ENCODE measurements at places on chromosomes 7 and 10. TPM values are rescaled to one million over a fixed set of nuclear protein-coding genes. Genes with fewer than 3 reads are reported as not detected.

DNA sequence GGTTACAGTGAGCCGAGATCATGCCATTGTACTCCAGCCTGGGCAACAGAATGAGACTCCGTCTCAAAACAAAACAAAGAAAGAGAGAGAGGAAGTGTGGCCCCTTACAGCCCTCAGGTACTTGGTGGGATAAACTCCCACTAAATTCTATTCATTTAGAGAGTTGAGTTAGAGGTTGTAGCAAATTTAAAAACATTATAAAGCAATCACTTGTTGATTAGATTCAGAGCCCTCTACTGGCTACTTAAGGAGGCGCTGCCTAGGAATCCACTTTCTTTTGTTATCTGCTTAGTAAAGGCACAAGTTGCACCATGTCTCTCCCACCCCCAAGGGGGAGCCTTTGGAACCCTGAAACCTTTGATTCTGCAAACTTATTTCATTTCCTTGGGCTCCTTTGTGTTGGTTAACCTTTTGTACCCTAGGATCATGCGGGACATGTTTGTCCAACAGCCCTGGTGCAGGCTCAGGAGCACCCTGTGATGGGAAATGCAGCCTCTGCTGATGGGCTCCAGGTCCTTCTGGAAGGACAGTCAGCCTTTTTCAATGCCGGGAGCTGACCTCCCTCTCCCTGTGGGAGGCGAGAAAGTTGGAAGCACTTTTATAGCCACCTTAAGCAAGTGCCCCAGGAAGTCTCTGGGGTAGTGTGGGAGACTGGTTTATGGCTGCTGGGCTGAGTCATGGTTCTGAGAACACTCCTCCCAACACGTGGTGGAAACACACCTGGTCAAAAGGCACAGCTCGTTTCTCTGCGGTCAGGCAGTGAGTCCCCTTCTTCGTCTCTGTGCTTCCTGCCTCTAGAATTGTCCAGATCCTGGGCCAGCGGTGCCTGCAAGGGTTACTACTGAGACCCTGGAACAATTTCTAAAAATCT, 2.3 kb downstream of the HKDC1 start:
- H3K4me1 ChIP-seq: peaks cover 21% of the 10 kb centered on the region
- H3K27ac ChIP-seq: peak overlapping the region; percentile 49
- no peak overlapping the region for H3K4me3 ChIP-seq
- no peaks in the 10 kb centered on the region for H3K27me3 ChIP-seq
- DNase-seq: no peak

DNA sequence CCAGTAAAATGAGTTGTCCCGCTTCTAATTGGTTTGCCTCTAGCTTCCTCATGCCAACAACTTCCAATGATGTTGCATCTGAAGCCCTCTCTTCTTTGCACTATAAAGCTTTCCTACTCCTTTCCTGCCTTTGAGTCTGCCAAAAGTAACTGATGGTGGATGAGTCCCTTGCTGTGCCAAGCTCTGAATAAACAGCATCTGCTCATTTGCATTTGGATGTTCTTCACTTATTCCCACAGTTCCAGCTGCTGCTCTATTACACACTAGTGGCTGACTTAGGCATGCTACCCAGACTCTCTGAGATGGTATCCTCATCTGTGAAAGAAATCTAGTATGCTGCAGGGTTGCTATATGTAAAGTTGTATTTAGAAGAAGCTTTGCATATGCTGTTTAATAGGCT, 24.9 kb downstream of the SFR1 start:
- H3K27me3 ChIP-seq: no peaks in the 10 kb centered on the region
- H3K4me3 ChIP-seq: no peak overlapping the region
- DNase-seq: no peak

DNA sequence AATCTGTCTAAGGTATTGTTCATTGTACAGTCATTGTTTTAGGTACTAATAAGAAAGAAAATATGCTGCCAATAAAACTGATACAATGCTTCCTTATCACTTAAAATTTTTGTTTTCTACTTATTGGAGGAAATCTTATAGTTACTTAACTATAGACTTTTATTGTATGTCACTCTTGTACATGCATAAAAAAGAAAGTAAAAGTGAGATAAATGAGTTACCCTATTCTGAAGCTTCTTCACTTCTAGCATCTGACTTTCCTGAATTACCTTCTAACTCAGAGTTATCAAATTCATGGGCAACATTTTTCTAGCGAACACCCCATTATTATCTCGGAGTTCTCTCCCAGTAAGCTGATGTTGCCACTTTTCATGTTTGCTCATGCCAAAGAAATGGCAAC, 504.9 kb downstream of the SH2D4B start:
- H3K27me3 ChIP-seq: no peaks in the 10 kb centered on the region
- no peaks in the 10 kb centered on the region for H3K36me3 ChIP-seq
- H3K27ac ChIP-seq: no peak overlapping the region

The SFRP5 gene
- 3.0 TPM for total RNA-seq

DNA sequence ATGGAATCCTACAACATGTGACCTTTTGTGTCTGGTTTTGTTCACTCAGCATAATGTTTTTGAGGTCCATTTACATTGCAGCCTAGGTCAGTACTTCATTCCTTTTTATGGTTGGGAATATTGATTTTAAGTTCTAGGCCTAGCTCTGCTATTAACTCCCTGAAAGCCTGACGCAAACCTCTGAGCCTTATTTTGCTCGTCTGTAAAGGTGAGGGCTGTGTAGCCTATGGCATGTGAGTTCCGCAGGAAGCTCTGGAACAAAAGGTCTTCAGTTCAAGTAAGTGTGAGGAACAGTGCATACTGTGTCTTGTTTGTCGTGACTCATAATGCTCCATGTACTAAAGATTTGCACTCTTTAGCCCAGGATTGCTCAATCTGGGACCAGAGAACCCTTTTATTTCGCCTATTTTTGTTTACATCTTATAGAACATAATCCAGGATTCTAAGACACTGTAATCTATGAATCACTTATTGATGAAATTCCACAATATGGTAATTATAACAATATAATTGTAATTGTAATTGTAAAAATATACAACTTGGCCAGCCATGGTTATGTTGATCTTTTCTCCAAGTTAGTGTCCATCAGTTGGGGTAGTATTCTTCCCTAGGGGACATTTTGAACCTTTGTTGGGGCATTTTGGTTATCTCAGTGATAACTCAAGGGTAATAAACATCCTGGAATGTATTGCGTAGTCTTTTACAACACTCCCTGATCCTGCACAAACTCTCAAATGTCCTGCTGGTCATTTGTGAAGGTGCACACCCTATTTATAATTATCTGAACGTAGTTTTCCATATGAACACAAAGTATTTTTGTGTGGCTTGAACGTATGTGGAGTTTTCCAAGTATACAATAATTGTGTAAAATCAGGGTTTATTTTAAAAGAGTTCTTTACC, 184.7 kb downstream of the VTI1A start:
- H3K4me1 ChIP-seq: no peaks in the 10 kb centered on the region
- H3K4me3 ChIP-seq: no peak overlapping the region
- DNase-seq: no peak
- no peak overlapping the region for H3K27ac ChIP-seq
- H3K36me3 ChIP-seq: no peaks in the 10 kb centered on the region

- no peaks in the 10 kb centered on the region for H3K4me1 ChIP-seq
- no peaks in the 10 kb centered on the region for H3K36me3 ChIP-seq
- no peaks in the 10 kb centered on the region for H3K27me3 ChIP-seq
- no peak for DNase-seq
- H3K4me3 ChIP-seq: no peak overlapping the region
Measured at GRCh38 chr7:11319491-11320274, 346.0 kb downstream of the PHF14 start.

The SAMD9L gene
- total RNA-seq: 46.5 TPM

The VSTM4 gene
- 19.5 TPM for total RNA-seq

The PNLIP gene
- not detected for total RNA-seq

The INA gene
- total RNA-seq: not detected

- no peaks in the 10 kb centered on the region for H3K27me3 ChIP-seq
- DNase-seq: no peak
- peaks cover 25% of the 10 kb centered on the region for H3K4me1 ChIP-seq
Measured at GRCh38 chr7:54812756-54813322, 53.8 kb upstream of the SEC61G start.

DNA sequence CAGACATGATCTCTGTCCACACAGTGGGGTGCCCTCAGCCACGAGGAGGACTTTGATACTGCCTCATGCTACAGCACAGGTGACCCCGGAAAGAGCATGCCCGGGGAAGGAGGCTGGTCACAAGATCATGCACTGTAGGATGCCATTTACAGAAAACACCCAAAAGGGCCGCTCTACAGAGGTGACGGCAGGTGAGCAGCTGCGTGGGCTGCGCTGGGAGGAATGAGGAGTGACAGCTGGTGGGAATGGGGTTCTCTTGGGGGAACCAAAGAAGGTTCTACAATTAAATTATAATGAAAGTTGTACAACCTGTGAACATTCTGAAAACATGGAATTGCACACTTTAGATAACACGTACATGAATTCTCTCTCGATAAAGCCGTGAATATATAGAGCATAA, 12.0 kb downstream of the INTS1 start:
- no peak overlapping the region for H3K4me3 ChIP-seq
- no peaks in the 10 kb centered on the region for H3K27me3 ChIP-seq
- H3K36me3 ChIP-seq: peaks cover 85% of the 10 kb centered on the region
- H3K4me1 ChIP-seq: no peaks in the 10 kb centered on the region
- H3K27ac ChIP-seq: no peak overlapping the region

DNA sequence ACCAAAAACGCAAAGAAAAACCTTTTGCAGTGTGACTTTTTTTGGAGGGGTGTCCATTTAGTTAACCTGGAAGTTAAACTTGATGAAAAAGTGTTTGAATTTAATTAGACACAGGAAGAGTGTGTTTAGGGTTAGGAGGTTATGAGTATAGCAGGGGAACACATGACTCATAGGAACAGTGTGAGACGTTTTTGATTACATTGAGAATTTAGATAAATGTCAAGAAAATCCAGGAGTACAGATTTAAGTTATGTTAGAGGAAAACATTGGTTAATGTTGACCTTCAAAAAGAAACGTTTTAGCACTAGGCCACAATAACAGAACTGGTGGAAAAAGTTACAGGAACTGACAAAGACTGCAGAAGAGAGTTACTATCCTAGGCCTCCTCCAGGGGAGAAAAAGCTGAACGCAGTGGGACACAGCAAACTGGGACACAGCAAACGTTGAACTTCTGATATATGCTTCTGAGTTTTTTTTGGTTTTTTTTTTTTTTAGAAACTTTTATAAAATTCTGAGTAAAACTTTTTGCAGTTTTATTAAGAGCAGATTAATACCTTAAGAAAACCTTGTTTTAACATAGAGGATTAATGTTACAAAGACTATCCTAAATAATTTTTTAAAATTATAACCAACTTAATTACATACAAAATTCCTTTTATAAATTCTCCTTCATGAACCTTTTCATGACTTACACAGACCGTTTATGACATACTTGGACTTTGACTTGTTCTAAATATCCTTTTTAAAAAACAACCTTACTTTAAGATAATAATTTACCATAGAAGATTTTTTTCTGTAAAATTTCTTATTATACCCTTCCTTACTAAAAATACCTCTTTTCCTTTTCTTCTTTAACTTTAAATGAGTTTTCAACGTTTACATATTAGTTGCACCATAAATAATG, 22.2 kb downstream of the LANCL2 start:
- no peak overlapping the region for H3K4me3 ChIP-seq
- H3K36me3 ChIP-seq: peaks cover 8% of the 10 kb centered on the region
- H3K27me3 ChIP-seq: no peaks in the 10 kb centered on the region
- DNase-seq: no peak
- no peaks in the 10 kb centered on the region for H3K4me1 ChIP-seq

The PTPRZ1 gene
- 3.6 TPM for total RNA-seq

DNA sequence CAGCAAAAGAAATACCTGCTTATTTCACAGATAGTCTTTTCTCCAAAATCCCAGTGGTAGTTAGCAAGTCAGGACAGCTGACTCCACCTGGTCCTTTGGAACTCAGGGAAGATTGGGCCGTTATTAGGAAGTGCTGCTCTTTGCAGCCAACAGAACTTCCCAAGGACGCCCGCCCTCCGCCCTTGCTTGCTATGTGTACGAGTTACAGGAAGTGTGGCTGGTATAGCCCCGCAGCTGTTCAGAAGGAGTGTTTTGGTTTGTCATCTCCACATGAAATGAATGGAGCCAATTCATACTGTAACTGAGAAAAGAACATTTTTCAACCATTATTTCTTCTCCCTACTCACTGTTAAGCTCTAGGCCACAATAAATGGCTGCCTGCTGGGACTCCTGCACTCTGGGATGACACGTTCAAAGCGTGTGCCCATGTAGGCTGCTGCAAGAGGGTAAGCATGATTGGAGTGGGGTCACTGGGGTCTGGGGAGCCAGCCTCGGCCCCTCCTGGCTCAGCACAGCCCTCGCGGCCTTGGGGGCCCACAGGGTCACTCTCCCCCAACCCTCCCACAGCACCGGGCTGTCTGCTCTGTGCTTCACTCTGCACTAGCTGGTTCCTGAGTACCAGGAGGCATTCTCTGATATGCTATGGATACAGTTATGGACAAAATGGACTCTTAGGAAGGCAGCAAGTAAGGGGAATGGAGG, 244.0 kb downstream of the EBF3 start:
- H3K36me3 ChIP-seq: no peaks in the 10 kb centered on the region
- no peak for DNase-seq
- H3K4me1 ChIP-seq: no peaks in the 10 kb centered on the region
- H3K27ac ChIP-seq: no peak overlapping the region
- H3K27me3 ChIP-seq: no peaks in the 10 kb centered on the region

GRCh38 chr7:34165927-34166550, 260.7 kb downstream of the BMPER start:
- H3K4me1 ChIP-seq: no peaks in the 10 kb centered on the region
- no peak overlapping the region for H3K27ac ChIP-seq
- no peaks in the 10 kb centered on the region for H3K36me3 ChIP-seq
- H3K27me3 ChIP-seq: no peaks in the 10 kb centered on the region
- no peak overlapping the region for H3K4me3 ChIP-seq

The PRXL2A gene
- total RNA-seq: 52.9 TPM

GRCh38 chr10:12435348-12435747, 86.0 kb downstream of the CAMK1D start:
- H3K27me3 ChIP-seq: no peaks in the 10 kb centered on the region
- no peaks in the 10 kb centered on the region for H3K4me1 ChIP-seq
- H3K27ac ChIP-seq: no peak overlapping the region
- no peaks in the 10 kb centered on the region for H3K36me3 ChIP-seq
- DNase-seq: no peak

DNA sequence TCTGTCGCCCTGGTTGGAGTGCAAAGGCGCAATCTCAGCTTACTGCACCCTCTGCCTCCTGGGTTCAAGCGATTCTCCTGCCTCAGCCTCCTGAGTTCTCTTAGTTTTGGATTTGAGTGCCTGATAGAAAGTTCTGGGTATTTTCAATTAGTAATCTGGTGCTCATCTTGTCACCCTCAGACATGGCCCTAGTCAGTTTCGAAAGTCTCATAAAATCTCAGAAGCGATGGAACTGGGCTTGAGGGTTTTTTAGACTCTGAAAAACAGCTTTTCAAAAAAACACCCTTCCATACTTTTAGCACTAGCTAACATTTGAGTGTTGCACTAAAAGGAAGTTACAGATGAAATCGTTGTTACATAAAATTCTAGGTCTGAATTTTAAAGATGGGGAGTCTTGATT, 9.4 kb upstream of the PIP4K2A start:
- H3K4me1 ChIP-seq: no peaks in the 10 kb centered on the region
- no peak for DNase-seq
- no peaks in the 10 kb centered on the region for H3K27me3 ChIP-seq
- no peak overlapping the region for H3K4me3 ChIP-seq

GRCh38 chr7:107661865-107662379, 1.3 kb downstream of the SLC26A4 start:
- no peak overlapping the region for H3K27ac ChIP-seq
- H3K4me3 ChIP-seq: peak overlapping the region; percentile 53
- DNase-seq: no peak
- peaks cover 46% of the 10 kb centered on the region for H3K27me3 ChIP-seq
